LHCN-M2 (cell line): ENCODE measurements at places on chromosomes 16 and 17.

- no peak for DNase-seq
Measured at GRCh38 chr17:45246861-45247428, 14.9 kb downstream of the SPATA32 start.

- DNase-seq, result no peak
Measured at GRCh38 chr16:4615384-4616046, 827 bp upstream of the UBALD1 start.

DNA sequence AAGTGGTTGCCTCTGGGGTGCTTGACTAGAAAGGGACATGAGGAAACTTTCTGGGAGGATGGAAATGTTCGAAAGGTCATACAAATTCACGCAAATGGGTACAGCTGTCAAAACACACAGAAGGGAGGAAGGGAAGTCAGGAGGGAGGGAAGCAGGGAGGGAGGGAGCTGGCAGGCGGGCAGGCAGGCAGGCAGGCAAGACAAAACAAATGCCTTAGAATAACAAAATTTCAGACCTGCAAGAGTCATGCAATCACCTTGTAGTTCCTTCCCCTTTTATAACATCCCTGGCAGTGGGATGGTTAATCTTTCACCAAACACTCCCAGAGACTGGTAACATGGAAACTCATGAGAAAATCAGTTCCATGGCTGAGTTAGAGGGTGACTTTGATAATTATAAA is 189.2 kb downstream of the STX8 start:
- peak; percentile 57 for DNase-seq

- no peak for DNase-seq
Measured at GRCh38 chr16:1790611-1791255, 2.8 kb downstream of the IGFALS start.

GRCh38 chr16:17320009-17320408 is 150.8 kb downstream of the XYLT1 start:
- DNase-seq, result no peak

GRCh38 chr17:79543531-79543930 is 67.3 kb downstream of the RBFOX3 start:
- no peak for DNase-seq

DNA sequence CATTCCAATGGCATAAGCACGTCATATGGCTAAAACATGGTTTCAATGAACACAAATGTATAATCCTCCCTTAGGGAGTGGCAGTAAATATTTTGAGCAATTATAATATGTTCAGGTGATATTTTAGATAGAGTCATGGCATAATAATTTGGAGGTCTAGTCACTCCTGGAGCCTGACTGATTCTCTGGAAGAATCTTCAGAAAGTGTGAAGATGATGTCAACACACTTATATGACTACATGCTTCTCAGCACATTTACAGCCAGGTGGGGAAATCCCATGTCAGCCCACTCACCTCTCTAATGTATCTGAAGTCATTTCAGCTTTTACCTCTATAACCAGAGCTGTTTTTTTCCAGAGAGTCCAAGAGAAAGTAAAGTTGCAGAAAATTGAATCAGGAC is 474.8 kb downstream of the SHISA9 start:
- DNase-seq, result no peak

DNA sequence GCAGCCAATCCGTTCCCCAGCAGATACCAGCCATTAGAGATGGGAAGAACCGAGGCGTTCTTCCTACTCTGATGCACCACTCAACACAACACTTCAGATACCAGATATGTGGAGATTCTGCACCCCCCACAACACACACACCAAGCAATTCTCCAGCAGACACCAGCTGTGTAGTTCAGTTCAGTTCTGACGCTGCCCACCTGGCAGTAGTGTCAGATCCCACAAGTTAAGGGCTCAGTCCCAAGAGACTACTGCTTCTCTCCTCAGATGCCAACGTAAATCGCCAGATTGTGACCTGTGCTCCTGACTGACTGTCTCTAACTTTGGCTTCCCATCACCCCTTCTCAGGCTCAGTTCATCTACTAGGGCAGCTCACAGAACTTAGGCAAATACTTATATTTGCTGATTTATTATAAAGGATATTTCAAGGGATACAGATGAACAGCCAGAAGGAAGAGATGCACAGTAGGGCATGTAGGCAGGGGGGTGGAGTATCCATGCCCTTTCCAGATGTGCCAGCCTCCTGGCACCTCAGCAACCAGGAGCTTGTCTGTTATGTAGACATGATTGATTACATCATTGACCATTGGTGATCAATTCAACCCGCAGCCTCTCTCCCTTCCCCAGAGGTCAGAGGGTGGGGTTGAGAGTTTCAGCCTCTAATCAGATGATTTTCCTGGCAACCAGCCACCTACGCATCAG is 110.6 kb downstream of the PRKCA start:
- DNase-seq, result no peak

- DNase-seq, result no peak
Measured at GRCh38 chr16:49748322-49748721, 107.6 kb downstream of the ZNF423 start.

- no peak for DNase-seq
Measured at GRCh38 chr17:45580924-45581323, 90.4 kb upstream of the PLEKHM1 start.

DNA sequence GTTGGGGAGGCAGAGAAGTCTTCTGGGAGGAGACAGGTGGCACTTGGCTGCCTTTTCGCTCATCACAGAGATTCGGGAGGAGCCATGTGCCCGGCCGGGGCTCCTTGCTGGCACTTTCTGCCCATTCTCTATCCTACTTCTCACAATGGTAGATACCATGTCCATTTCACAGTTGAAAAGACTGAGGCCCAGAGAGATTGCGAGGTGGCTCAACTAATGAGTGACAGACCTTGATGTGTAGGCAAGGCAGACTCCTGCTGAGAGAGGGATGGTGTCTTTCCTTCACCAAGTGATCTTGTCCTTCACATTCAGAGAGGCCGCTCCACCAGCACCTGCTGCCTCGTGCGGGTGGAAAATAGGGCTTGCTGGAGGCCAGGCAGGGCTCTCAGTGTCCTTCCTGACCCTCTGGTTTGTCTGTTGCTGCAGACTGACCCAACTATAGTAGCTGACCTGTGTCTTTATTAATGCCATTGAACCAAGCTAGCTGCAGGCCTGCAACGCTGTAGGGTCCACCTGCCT is 42.1 kb downstream of the MPRIP start:
- no peak for DNase-seq

- no peak for DNase-seq
Measured at GRCh38 chr17:48717367-48718226, 4.7 kb downstream of the PRAC1 start.

DNA sequence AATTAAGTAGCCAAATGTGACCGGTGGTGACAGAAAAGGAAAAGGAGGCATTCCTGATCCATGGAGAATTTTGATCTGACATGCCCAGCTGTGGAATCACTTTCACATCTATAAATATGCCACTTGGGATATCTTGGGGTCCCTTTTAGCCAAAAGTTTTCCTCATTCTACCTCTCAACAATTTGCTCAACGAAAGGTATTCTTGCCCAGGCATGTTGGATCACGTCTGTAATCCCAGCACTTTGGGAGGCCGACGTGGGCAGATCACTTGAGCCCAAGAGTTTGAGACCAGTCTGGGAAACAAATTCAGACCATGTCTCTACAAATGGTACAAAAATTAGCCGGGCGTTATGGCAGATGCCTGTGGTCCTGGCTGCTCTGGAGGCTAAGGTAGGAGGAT is 24.3 kb downstream of the LITAF start:
- no peak for DNase-seq

GRCh38 chr16:56616608-56617211 is 8.3 kb downstream of the MT2A start:
- DNase-seq, result no peak

GRCh38 chr16:337975-338575 is 14.4 kb downstream of the AXIN1 start:
- no peak for DNase-seq

DNA sequence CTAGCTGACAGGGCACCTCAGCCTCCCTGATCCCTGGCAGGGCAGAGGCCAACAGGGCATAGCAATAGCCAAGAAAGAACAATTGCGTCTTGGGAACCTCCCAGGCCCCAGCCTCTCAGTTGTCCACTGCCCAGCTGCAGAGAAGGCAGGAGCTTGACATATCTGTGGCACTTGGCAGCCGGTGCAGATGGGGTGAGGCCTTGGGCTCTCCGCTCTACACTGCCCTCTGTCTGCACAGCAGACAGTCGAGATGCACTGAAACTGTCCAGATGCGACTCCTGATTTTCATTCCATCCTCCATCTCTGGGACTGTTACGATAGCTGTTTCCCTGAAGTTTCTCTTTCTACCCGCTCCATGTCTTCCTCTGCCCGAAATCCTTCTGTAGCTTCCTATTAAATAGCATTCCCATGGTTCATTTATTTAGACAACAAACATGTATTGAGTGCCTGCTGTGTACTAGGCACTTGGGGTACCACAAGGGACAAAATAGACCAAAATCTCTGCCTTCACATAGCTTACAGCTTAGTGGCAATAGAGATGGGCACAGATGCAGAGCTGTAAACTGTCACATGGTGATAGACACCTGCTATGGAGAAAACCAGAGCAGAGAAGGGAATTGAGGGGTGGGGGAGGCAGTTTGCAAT is 3.3 kb downstream of the POLR3E start:
- peak; percentile 68 for DNase-seq

DNA sequence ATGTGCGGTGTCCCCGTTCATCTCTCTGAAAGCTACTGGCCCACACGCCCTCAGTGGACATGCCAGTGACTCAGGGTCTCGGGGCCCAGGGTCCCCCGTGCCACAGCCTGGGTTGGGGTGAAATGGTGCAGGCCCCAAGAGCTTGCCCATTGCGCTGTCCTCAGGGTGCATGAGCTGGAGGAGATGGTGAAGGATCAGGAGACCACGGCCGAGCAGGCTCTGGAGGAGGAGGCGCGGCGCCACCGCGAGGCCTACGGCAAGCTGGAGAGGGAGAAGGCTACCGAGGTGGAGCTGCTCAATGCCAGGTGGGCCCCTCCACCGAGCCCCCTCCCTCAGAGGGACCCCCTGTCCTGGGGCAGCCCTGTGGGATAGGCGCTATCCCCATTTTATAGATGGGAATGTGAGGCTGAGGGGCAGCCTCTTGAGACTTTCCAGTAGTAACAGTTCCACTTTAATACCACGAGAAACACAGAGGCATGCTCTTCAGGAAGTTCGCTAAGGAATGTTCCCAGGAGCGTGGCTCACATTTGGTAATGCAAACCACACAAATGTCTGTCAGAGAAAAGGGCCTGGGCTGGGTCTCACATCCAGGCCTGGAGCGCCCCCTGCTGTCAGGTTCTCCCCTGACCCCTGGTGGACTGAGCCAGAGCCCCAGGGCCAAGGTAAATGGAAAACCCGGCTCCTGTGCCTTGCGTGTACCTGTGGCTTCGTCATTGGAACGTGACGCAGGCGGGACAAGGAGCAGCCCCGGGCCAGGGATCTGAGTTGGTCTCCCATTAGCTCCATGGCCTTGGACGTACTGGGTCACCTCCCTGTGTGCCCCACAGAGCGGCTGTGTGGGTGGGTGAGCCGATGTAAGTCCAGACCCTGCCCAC is 133.7 kb downstream of the RAB11FIP4 start:
- DNase-seq, result peak; percentile 89

- DNase-seq, result peak; percentile 0
Measured at GRCh38 chr16:65658787-65659220, 536.9 kb upstream of the CDH11 start.

GRCh38 chr16:48539485-48540221 is 70.3 kb downstream of the N4BP1 start:
- no peak for DNase-seq

- no peak for DNase-seq
Measured at GRCh38 chr17:78122216-78122930, 6.2 kb downstream of the TMC6 start.

GRCh38 chr17:77881545-77881944 is 77.0 kb upstream of the TNRC6C start:
- peak; percentile 78 for DNase-seq

- DNase-seq, result no peak
Measured at GRCh38 chr16:65576631-65577030, 454.8 kb upstream of the CDH11 start.

DNA sequence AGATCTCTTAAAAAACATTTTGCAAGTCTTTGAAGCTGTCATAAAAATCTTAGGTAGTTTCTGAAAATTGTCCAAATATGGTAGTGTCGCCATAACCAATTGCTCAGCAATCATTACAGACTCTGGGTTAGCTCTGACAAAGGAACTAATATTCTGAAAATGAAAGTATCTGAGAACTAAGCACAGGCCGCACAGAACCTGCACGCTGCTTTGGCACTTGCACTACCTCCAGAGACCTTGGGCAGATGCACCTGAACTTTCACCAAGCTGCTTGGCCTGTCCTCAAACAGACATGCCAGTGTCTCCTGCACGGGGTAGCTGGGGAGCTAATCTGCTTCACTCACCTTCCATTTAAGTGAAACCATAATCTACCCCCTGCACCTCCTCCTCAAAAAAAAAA is 317.0 kb downstream of the MAF start:
- no peak for DNase-seq

DNA sequence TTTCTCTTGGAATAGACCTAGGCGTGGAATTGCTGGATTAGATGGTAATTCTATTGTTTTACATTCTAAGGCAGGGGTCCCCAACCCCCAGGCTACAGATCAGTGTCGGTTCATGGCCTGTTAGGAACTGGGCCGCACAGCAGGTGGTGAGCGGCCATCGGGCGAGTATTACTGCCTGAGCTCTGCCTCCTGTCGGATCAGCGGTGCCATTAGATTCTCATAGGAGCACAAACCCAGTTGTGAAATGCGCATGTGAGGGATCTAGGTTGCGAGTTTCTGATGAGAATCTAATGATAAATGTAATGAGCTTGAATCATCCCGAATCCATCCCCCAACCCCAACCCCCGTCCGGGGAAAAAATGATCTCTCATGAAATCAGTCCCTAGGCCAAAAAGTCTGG is 23.0 kb downstream of the NLRC5 start:
- no peak for DNase-seq

DNA sequence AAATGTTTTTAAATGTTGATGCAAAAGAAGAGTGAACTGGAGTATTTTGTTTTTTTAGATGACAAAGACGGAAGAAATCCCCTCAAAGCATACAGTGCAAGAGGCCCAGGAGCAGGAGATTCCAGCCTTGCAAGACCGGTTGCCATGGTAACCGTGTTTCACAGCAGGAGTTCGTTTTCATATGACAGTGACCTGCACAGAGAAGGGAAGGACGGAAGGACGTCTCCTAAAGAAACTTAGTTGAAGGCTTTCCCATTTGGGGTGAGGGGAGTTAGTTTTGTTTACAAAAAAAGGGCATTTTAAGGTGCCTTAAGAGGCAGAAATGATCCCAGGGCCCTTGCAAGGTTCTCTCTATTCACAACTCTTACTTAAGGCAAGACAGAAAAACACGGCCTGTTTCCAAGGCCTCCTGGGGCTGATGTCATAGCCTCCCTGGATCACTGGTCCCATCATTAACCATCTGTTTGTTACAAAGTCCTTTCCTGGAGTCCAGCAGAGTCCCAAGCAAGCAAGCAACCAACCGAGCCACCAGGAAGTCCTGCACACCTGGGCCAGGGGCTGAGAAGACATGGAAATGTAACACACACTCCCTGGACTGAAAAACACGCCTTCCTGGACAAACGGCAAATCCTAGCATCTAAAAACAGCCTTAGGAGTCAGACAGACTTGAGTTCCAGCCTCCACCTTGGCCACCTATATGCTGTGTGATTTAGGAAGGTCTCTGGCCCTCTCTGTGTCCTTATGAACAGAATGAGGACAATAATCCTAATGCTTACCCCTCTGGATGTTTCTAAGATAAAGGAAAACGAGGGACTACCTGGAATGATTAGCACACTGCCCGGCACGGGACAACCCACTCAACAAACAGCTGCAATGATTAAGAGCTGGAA is 30.3 kb upstream of the RPH3AL start:
- DNase-seq, result peak; percentile 15

GRCh38 chr17:48711128-48711527 is 11.2 kb downstream of the PRAC1 start:
- peak; percentile 29 for DNase-seq
